Posterior vena cava (tissue), 2 donors: ENCODE measurements at places on chromosomes 3 and 15. TPM values are rescaled to one million over a fixed set of nuclear protein-coding genes. Genes with fewer than 3 reads are reported as not detected.

FAM81A gene
- total RNA-seq: 1.7 TPM

AEN gene
- total RNA-seq: 24.3 TPM

RBP2 gene
- total RNA-seq: 1.1 TPM

AMOTL2 gene
- total RNA-seq: 56.5 TPM

MUSTN1 gene
- total RNA-seq: 78.5 TPM

HYAL3 gene
- 2.5 TPM for total RNA-seq
